ENCODE measurements at places on chromosomes 13 and 19. TPM values are rescaled to one million over a fixed set of nuclear protein-coding genes. Genes with fewer than 3 reads are reported as not detected.

Gene WDR87
- not detected for total RNA-seq

Gene LAIR2
- 0.95 TPM for total RNA-seq

Gene FSD1
- total RNA-seq: 0.62 TPM

Gene CGB1
- total RNA-seq: not detected

Gene SLAIN1
- 16.4 TPM for total RNA-seq

Gene KMT5C
- 14.7 TPM for total RNA-seq

Gene FAM83E
- total RNA-seq: 34.1 TPM

Gene KIR2DL3
- 0.38 TPM for total RNA-seq

Gene OR7A5
- total RNA-seq: not detected

Gene POLR1G
- total RNA-seq: 4.5 TPM
